ENCODE measurements at places on chromosomes 2 and 18.
A peak's percentile ranks its signal among the peaks of the same experiment; 100 is the strongest.

DNA sequence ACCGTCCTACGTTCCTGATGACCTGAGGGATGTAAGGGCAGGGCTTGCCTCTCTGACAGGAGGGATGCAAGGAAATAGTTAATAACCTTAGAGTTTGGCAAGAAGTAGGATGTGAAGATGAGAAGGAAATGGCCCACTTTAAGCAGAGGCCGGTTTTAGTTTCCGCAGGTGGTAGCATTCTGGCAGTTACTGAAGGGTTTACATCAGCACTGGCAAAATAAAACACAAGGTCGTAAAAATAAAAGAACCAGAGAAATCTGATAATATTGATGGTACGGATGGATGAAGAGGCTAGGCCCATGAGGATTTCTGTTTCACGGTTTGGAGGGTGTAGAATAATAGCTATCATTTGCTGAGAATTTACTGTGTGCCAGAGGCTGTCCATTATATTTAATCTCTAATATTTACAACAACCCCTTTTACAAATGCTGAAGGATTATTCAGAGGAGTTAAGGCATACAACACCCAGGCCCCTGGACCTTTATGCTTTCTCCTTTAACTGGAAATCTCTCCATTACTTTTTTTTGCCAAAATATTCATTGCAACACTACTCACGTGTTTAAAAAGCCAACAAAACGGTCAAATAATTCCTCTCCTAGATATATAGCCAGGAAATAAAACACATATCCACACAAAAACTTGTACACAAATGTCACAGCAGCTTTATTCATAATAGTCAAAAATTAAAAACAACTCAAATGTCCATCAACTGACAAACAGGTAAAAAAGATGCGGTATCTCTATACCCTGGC lies 28.5 kb downstream of the DAPL1 start:
- no peak for DNase-seq

DNA sequence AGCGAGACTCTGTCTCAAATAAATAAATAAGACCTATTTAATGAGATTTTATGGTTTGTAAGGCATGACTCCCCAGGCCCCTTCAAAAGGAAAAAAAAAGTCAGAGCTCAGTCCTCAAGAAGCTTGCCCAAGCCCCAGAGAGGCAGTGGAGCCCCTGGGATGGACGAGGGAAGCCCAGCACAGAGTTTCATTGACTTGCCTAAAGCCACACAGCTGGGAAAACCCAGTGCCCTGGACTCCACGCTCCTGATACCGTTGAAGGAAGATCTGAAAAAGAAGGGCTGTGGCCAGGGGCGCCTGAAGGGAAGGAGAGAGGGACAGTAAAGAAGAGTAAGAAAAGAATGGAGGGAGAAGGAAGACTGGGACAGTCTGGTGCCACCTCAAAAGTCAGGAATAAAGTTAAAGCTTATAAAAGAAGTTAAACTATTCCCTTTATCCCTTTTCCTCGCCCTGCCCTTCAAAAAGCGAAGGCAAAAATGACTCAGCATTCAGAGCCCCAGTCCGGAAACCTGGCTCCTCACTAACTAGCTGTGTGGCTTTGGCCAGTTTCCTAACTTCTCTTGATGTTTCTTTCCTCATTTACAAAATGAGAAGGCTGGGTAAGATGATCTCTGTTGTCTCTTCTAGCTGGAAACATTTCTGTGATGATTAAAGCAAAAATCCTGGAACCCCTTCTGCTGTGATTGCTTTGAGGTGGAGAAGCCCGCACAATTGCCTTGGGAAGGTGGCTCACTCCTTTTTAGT lies 46.7 kb downstream of the LYPD1 start:
- no peak for DNase-seq

DNA sequence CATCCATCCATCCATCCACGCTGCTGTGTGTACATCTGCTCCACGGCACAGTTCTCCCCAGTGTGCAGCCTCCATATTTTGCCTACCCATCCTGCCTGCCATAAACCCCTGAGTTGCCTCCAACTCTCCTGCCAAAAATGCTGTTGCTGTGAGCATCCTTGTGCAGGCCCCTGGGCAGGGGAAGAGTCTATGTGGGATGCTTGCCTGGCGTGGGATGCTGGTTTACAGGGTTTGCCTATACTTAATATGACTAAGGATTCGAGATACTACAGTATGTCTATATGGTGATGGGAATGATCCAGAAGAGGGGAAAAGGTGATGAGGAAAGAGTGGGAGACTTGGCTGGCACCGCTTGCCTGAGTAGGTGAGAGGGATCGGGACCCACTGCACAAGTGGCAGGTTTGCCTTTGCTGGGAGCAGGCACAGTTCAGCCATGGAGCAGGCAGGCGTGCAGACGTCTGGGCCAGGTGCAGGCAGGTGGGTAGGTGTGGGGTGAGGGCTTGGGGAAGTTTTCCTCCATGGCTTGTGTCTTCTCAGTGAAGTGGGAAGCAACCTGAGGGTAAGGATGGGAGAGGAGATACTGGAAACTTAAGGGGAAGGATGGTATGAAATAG lies 30.2 kb upstream of the FAHD2A start:
- no peak for DNase-seq

GRCh38 chr2:36409935-36410334 lies 54.4 kb downstream of the CRIM1 start:
- DNase-seq, result no peak

- DNase-seq, result no peak
These were observed 2.4 kb downstream of the ATOH8 start for GRCh38 chr2:85756195-85756594.

DNA sequence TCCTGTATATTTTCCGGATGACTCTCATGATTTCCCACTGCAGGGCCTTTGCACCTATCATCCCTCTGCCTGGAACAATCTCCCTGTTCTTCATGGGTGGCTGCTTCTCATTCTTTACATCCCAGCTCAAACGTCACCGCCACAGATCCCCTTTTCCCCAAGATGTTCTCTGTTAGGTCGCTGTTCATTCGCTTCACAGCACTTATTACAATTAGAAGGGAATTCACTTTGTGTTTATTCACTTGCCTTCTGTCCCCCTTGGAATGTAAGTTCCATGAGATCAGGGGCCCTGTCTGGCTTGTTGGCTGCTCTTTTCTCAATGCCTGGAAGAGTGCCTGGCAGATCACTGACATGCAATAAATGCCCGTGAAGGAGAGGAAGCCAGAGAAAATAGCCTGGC lies 106.7 kb downstream of the FOXI3 start:
- DNase-seq, result no peak

DNA sequence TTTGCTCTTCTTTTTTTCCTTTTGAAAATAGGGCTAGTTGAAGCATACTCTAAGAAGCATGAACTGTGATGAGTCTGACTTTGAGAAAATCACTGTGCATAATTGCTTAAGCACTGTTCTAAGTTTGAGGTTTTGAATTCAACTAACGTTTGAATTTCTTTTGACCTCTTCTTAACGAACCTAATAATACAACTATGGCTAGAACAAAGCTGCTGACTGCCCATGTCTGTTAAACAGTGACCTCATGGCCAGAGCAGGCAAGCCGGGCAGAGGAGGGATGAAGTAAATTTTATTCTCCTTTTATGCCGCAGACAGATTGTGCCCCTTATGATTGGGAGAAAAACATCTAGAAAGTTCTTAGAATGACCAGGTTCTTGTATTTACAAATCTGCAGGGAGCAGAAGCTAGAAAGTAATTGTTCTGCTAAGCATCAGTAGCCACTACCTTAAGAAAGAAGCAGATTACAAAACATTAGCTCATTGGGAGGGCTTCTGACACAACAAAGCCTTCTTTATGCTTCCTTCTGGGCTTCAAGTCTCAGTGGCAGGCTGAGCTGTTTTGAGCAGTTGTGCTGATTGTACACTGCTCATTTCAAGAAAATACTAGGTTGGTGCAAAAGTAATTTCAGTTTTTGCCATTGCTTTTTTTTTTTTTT lies 97.8 kb upstream of the RASGRP3 start:
- peak; percentile 77 for DNase-seq

GRCh38 chr2:3535794-3536681 lies 16.7 kb upstream of the ADI1 start:
- peak; percentile 25 for DNase-seq

DNA sequence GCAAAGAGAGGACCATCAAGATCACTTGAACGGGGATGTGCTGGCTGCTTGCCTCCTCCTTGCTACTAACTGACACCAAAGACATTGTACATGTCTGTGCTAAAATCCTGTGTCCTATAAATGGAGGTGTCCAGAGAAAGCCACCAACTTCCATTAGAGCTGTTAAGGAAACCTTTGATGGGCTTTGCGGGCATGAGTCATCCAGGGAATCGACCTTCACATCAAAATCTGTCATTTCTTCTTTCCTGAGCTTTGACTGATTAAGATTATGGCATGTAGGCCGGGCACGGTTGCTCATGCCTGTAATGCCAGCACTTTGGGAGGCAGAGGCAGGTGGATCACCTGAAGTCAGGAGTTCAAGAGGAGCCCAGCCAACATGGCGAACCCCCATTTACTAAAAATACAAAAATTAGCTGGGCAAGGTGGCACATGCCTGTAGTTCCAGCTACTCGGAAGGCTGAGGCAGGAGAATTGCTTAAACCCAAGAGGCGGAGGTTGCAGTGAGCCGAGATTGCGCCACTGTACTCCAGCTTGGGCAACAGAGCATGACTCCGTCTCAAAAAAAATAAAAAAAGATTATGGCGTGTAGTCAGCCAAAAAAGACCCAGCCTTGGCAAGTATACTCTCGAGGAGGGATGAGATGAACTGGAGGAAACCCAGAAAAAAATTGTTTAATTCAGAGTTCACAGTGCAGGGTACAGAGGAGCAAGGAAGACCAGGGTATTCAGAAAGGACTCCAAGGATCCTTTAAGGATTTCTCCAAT lies 115.8 kb downstream of the CABLES1 start:
- no peak for DNase-seq

DNA sequence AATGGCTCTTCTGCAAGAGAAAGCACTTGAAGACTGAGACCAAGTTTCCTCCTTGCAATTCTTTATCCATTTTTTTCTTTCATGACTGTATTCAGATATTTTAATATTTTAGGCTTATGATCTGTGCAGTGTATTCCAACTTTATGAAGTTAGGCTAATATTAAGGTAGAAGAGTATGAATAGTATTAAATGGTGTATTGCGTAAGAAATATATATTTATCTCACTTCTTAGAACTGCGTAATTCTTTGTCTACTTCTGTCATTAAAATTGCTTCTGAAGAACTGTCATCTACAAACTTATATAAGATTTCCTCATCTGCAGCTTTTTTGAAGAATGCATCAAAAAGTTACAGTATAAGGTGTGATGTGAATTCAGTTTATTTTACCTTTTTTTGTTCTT lies 183.2 kb downstream of the DLGAP1 start:
- no peak for DNase-seq

DNA sequence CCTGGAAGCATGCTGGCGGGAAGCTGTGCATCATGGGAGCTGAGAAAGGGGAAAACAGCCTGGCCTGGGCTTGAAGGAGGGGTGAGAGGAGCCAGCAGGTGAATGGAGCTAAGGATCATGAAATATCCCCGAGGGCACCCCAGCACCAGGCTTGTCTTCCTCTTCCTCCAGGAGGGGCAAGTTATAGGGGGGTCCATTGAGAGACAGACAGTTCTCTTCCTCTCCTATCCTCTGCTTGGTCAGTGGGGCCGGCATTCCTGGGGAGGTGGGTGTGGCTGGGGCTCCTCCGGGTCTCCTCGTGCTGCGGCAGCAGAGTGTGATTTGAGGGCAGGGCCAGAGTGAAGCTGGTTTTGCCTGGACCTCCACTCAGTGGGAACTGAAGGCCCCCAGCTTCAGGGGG lies 78.9 kb downstream of the LIPG start:
- DNase-seq, result no peak

DNA sequence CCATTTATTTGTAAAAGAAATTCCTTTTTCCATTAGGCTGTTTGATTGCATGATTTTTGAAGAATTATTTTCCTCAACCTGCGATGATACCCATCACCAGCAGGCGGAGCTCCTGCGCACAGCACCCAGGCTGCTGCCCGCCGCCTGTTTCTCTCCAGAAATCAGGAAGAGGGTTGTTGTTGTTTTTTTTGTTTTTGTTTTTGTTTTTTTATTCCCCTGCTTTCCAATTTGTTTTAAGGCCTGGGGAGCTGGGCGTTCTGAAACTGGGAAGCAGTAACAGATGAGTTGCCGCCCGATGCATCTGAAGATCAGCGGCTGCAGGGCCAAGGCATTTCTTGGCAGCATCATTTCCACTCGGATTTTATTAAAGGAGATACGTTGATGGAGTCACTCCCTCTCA lies 132.1 kb downstream of the MBP start:
- peak; percentile 78 for DNase-seq

DNA sequence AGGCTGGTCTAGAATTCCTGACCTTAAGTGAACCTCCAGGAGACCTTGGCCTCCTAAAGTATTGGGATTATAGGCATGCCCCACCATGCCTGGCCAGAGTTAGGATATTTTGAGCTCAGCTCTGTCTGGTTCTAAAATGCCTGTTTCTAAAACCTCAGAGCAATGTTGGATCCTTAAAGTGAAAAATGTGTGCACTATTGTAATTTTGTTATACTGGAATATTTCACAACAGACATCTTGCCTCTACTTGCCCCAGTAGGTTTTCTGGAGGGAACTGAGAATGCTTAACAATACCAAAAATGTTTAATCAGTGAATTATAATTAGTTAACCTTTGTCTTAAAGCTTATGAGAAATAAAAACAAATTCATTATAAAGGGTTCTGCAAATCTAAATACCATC lies 144.6 kb upstream of the CCDC195 start:
- no peak for DNase-seq

GRCh38 chr18:50053111-50053510 lies 141.8 kb downstream of the MYO5B start:
- peak; percentile 68 for DNase-seq

DNA sequence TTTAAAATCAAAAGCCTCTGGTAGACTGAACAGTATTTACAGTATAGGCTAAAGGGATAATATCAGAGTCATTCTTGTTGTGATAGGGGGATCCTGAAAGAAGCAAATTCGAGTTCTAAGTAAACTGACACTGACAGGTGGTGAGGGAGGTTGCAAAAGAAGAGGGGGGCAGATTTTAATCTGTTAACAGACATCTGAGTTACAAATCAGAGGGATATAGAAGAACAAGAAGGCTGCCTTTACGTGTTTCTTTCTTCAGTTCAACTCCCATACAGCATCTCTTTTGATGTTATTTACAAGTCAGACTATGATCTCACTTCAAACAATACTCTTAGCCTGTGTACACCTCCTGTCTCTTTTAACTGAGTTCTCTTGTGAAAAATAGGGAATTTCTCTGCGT lies 16.3 kb upstream of the ITGA4 start:
- DNase-seq, result no peak

- no peak for DNase-seq
These were observed 65.7 kb upstream of the RTN4 start for GRCh38 chr2:55115761-55116597.

DNA sequence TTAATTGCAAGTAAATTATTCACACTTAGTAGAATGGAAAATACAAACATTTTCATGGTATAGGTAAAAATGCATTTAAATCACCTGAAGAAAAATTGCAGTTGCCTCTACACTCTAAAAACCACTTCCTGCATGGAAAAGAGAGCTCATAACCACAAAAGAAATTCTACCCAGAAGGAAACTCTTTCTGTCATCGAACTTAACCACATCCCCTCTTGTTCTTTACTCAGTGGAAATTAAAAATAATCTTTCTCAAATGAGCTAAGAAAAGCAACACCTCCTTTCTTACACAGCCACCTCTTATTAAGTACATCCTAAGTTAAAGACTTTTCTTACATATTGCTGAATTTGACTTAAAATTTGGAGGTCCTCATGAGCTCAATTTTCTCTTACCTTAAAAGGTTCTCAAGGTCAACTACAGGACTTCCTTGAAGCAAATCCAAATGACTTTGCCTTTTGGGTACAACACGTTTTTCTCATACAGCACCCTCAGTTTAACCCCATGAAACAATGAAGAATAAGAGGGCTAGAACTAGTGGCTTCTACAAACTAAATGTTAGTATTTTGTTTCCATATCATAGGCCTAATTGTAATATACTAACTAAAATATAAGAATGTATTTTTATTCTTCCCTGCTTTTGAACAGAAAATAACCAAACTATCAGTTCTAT lies 109.1 kb upstream of the CRIM1 start:
- DNase-seq, result no peak
